Activated CD4-positive, alpha-beta T cell treated with anti-CD3 and anti-CD28 coated beads, Interleukin-2, amount 50 U/mL, for 1 hour (primary cell): ENCODE measurements at places on chromosomes 4 and X.

DNA sequence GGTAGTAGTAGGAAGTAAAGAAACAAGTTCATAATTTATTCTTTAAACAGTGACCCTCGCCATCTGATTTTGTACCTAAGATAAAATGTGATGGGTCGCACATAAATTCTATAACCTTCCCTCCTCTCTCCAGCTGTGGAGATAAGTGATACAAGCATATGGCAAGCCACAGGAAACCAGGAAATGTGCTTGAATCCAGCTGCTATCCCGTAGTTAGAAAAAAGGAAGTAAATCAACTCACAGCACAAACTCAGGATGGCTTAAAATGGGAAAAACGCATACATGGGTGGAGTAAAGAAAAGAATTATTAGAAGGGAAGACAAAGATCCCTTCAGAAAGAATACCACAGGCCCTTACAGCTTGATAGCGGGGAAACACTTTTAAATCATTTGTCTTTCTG is 78.2 kb downstream of the ZNF827 start:
- DNase-seq, result no peak

- DNase-seq, result no peak
These were observed 17.8 kb downstream of the ANOS1 start for GRCh38 chrX:8714164-8714563.

GRCh38 chr4:109959195-109959594 is 46.5 kb downstream of the EGF start:
- DNase-seq, result no peak

- DNase-seq, result no peak
These were observed 622.4 kb upstream of the PCDH10 start for GRCh38 chr4:132526652-132527051.

GRCh38 chr4:38131371-38132091 is 171.3 kb downstream of the PTTG2 start:
- peak; percentile 57 for DNase-seq

- no peak for DNase-seq
These were observed 239.9 kb downstream of the MAML3 start for GRCh38 chr4:139913995-139914598.
